ENCODE measurements at places on chromosomes 3 and 15.

GRCh38 chr3:25901796-25902195 lies 111.9 kb downstream of the OXSM start:
- no peak for DNase-seq

DNA sequence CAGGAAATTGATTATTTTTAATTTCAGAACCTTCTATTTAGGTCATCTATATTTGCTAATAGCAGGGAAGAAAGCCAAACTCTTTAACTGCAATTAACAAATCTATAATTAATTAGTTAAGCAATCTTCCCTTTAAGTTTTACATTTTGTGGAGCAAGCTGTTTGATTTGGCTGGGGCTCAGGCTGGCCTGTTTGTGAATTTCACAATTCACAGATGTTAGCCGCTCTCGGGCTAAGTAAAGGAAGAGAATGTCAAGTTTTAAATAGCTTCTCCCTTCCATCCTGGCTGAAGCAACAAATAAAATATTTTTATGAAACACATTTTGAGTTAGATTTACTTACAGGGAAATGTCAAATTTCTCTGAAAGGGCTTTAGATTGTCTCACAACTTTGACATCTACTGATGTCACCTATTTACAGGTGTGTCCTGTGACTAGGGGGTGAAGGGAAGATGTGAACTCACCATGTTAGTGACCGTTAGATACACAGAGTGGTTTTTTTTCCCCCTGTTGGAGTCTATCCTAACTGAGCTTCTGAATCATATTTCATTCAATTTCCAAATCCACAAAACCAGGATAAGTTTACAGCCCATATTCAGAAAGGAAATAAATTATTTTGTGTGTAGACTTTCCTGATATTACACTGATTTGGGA lies 1.3 kb upstream of the TP63 start:
- DNase-seq = no peak

DNA sequence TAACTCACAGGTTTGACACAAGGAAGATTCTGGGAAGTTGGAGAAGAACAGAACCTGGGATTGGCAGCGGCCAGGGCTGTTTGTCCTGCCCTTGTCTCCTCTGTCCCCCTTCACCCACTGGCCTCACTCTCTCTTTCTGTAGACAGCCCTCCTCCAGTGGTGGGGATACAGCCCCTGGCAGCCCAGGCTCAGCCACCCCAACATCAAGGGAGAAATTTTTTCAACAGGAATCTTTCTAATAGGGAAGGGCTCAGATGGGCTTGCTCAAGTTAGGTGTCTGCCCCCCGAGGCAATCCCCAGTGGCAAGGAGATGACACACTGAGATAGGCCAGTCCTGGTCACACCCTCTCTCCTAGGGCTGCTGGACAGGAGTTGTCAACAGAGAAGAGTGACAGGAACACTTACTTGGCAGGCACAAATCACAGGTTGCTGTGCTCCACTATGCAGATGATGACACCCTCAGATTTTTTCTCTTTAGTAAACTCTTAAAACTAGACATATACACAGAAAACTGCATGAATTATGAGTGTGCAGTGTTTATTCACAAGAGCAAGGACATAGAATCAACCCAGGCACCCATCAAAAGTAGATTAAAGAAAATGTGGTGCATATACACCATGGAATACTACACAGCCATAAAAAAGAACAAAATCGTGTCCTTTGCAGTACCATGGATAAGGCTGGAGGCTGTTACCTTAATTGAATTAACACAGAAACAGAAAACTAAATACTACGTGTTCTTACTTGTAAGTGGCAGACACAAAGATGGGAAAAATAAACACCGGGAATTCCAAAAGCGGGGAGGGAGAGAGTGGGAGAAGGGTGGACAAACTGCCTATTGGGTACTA lies 36.3 kb downstream of the PLA2G4D start:
- DNase-seq = no peak

GRCh38 chr3:72678867-72679266 lies 169.4 kb downstream of the SHQ1 start:
- no peak for DNase-seq

- no peak for DNase-seq
Observed at GRCh38 chr3:69741032-69741767, 1.9 kb downstream of the MITF start.

GRCh38 chr3:77142578-77142977 lies 102.7 kb downstream of the ROBO2 start:
- no peak for DNase-seq

DNA sequence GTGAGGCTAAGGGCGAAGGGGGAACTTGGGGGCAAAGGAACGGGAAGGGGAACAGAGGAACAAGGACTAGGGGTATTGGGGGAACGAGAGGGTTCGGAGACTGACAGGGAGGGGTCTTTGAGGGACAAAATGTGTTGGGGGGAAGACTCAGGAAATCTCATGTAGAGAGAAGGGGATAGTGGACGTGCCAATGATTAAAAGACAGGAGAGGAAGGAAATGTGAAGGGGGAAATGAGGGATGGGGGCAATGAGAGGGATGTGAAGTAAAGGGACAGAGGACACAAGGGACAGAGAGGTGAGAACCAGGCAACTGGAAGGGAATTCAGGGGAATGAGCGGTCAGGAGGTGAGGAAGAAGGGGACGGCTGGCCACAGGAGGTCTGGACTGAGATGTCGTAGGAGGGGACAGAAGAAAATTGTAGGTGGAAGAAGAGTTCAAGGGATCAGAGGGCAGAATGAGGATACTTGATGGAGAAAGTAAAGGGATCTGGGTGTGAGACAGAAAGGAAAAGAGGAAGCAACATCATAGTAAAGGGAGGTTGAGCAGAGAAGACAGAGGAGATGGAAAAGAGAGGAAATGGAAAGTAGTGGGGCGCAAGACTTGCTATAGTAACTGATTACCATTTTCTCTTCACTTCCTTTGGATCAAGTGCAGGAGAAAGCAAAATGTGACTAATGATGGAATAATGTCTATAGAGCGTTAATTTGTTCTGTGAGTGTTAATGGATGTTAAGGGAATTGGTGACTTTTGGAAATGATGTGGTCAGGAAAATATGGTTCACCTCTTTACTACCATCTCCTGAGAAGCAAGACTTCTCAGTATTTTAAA lies 749 bp downstream of the RAB8B start:
- DNase-seq = no peak

- no peak for DNase-seq
Observed at GRCh38 chr15:67090297-67091070, 25.1 kb downstream of the SMAD3 start.

DNA sequence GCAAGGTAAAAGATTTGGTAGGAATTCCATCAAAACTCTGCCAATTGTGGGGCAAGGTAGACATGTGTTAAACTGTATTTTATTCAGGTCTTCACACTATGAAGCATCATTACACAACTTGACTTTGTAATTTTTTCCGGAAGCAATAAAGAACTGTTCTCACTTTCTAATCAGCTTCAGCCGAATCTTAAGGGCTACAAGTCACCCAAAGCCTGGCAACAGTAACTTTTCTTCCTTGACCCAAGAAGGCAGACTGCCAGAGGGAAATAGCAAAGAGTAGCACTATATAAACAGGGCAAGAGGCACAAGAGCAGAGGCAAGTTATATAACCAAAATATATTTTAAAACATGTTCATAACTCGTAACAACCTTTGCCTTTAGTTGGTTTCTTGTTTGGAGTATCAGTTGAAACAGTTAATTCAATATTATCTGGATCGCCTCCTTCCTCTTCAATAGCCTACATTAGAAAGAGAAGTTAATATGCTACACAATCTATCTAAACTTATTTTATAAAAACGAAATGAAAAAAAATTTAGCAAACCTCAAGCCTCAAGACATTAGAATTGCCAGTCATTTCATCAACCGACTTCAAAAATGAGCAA lies 1.4 kb downstream of the SLTM start:
- DNase-seq = no peak

- no peak for DNase-seq
Observed at GRCh38 chr3:133747373-133747772, 1.2 kb downstream of the TF start.
